ENCODE measurements at places on chromosomes 11 and 22.

GRCh38 chr11:91248199-91248807, 976.3 kb upstream of the FAT3 start:
- DNase-seq = no peak

DNA sequence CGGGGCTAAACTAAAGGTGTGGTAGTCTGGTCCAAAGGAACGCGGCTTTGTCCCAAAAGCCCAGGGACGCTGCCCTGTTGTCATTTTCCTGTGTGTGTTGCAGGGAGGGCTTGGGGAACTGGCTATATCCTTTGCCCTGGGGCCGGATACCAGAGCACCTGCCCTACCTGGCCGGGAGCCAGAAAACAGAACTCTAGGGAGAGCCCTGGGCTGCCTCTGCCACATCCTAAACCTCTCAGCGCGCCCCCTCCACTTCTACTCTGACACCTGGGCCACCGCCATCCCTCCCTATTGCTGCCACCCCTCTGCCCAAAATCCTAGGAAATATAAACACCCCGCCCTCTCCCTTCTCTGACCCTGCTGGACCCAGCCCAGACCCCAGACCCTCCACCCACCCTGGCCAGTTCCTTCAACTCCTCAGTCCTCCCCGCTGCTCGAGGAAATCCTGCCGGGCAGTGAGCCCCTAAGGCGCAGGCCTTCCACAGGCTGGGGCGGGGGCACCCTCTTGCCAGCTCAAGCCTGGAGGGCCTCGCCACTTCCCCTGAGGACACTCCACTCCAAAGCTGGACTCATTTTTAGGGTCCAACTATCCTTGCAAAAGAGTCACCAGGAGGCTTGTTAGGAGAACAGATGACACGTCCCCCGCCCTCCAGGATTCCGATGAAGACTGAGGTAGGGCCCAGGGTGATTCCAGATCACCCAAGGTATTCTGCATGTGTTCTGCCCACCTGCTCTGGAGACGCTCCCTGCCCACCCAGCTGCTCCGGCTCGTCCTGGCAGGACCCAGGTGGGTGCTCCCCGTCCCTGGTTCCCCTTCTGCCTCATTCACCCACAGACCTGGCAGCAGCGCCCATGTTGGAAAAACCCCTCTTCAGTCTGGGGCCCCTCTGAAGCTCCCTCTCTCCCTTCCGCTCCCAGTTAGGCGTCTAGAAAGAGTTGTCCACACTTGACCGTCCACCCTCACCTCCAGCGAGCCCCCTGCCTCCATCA, 12.2 kb downstream of the KCTD17 start:
- no peak for DNase-seq

DNA sequence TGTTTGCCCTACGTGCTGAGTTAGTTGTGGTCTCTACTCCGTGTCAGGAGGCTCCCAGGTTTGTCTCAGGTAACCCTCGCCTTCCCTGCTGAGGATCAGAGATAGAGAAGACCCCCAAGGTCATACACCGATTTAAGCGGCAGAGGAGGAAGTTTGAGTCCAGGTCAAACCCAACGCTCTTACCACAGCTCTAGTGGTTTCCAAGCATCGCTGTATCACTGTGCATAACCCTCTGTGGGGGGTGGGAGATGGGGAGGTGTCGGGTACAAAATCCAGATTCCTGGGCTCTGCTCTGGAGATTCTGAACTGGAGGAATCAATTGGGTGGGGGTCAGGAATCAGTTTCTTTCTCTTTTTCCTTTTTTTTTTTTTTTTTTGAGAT, 627 bp downstream of the DNAJC4 start:
- DNase-seq = no peak

DNA sequence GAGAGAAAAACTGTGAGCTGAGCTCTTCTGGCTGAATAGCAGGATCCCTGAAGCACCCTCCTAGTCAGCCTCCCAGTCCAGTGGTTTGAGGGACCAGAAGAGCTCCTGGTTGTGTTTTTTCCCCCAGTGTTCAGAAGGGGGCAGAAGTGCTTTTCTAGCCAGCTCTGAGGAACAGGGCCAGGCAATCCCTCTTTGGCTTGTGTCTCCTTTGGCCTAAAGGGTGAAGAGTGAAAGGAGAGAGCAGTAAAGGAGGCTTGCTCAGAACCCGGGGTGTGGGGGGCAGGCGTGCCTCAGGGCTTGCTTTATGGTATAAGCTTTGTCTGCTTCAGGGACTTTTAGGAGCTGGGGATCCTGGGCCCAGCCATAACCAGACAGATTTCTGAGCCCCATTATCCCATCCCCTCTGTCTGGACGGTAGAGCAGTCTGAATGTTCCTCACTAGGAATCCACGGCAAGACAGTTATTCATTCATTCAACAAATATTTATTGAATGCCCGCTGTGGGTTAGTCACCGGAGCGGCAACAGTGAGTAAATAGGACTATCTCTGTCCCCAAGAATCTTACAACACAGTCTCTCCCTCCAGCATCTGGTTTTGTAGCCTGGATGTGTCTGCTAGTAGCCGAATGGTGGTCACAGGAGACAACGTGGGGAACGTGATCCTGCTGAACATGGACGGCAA, 14.5 kb downstream of the ACP2 start:
- DNase-seq = no peak

DNA sequence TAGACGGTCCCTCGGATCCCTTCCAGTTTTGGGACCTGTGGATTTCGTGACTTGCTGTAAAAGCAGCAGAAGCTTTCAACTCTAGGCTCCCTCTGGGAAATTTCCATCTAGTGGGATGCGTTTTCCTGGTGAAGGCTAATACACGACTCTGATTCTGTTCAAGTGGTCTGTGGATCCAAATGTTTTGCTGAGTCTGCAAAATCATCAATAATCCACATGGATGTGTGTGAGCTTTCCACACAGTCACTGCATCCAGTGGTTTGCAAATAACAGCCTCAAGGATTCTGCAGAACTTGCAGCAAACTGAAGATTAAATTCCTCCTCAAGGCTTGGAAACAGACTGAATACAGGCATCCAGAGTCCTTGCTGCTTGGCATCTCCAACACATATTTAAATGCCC, 12.2 kb upstream of the DDB2 start:
- no peak for DNase-seq

GRCh38 chr22:42446151-42446550, 13.9 kb upstream of the NFAM1 start:
- DNase-seq = no peak

DNA sequence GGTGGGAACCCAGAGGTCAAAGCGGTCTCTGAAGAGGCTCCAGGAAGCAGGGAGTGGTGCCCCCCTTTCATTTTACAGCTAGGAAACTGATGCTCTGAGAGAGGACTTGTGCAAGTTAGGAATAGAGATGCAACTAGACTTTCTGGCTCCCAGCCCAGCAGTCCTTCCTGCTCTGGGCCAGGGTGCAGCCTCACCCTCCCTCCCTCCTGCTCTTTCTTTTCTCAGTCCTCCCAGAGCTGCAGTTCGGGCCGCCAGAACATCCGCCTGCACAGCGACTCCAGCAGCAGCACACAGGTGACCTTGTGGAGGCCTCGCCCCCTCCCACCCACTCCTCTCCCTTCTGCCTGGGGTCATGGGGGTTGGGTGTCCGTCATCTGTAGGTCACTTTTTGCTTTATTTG, 51.5 kb downstream of the LHFPL7 start:
- DNase-seq = no peak

DNA sequence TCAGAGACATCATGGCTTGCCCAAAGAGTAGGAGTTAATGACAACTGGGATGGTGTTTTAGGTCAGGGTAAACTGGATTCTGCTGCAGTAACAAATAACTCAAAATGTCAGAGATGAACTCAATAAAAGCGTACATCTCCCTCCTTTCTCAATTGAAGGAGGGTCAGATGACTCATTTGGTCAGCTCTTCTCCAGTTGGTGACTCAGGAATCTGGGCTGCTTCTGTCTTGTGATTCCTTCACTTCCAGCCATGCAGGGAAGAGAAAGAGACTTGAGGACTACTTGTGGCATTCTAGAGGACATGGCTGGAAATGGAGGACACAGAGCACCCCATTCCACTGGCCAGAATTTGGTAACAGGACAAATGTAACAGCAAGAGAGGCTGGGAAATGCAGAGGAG, 3.2 kb upstream of the SYT13 start:
- no peak for DNase-seq

DNA sequence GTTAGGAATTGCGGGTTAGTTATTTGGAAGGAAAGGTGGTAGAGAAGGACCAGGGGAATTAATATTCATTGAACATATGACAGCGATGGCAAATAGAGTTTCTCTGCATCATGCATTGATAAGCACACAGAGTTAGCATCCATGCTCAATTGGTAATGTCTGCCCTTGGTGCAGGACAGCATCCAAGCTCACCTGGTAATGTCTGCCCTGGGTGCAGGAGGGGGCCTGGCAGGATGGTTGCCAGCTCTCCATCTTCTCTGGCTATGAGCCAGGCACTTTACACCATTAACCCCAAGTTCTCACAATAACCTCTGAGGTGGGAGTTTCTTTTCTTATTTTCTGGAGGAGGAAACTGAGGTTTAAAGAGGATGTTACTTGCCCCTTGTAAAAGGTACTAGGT, 50.4 kb upstream of the RBFOX2 start:
- DNase-seq = no peak

- no peak for DNase-seq
These were observed 631 bp downstream of the PHF21A start for GRCh38 chr11:46120346-46121300.

- DNase-seq = no peak
These were observed 761.5 kb downstream of the NTM start for GRCh38 chr11:132131961-132132360.

DNA sequence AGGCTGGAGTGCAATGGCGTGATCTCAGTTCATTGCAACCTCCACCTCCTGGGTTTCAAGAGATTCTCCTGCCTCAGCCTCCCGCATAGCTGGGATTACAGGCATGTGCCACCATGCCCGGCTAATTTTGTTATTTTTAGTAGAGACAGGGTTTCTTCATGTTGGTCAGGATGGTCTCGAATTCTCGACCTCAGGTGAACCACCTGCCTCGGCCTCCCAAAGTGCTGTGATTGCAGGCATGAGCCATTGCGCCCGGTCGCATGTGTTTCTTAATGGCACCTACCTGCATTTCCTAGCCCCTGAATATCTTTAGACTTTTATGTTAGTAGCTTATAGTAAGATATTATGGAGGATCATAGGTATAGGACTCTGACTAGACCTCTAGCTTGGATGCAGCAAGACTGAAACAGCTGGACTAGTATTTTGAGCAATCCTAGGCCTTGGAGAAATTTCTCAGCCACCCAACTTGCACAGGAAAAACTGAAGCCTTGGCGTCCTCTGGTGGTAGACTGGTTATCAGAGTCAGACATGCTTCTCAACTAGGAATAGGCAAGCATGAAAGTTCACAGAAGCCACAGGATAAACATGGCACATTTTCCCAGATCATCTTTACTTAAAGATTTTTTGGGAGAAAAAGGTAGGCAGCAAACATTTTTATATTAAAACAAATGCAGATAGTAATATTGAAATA, 22.7 kb upstream of the C1QTNF4 start:
- no peak for DNase-seq

DNA sequence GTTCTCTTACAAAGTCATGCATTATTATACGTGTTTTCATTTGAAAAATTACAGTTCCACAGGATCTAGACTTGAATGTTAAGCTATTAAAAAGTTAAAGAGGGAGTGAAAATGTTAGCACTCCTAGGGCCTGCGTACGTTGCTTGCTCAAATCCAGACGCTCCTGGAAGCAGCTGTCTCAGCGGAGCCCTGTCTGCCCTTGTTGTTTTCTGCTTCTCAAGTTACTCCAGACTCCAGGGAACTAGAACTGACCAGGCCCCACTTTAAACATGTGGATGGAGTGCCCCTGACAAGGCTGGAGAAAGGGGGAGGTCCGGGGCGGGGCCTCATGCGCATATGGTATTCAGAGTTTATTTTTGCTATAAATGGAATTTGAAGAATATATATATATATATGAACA, 9.6 kb downstream of the PARVB start:
- DNase-seq = no peak

GRCh38 chr22:40404251-40405177, 34.1 kb downstream of the SGSM3 start:
- DNase-seq = no peak

DNA sequence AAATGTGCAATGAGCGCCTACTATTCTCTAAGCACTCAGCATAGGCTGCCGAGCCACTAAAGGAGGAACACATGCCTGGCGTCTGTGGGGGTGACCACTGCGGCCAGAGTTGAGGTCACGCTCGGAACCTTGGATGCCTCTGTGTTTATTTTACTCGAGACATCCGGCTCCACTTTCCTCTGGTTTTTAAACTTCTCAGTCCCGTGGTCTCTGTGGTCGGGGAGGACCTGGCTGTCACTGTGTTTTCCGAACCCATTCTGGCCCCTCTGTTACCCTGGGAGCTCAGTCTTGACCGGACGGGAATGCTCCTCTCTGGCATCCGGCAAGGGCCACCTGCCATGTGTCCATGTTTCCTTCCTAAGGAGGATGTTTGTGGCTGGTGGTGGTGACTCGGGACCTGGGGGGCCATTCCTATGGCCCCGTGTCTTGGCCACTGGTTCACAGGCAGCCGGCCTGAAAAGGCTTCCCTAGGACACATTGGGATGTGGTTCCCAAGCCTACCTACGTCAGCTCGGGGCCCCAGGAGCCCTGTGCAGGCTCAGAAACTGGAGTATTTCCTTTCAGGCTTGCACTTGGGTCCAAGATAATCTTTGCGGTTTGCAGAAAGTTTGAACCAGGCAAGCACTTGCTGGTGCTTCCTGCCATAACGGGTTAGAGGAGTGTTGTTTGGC, 46.7 kb upstream of the PARVG start:
- DNase-seq = no peak

- DNase-seq = no peak
These were observed 8.9 kb downstream of the SIDT2 start for GRCh38 chr11:117187428-117187798.

GRCh38 chr11:10350334-10350733, 45.5 kb downstream of the ADM start:
- DNase-seq = no peak

DNA sequence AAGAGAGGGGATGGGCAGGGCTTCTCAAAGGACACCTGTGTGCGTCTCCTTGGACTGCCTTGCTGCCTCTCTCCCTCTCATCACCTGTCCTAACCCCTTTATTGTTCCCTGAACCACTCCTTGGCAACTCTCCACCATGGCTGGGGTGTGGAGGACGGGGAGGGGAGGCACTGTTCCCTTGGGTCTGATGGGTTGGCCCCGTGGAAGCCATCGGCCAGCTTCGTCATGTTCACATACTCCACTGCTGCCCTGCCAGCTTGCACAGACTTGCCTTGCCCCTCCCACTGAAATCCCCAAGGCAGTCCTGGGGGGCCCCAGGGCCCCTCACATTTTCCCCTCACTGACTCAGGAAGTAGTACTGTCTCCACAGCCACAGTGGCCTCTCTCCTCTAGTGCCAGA, 36.1 kb upstream of the LRRC32 start:
- no peak for DNase-seq

- no peak for DNase-seq
These were observed 13.7 kb downstream of the VSIG10L2 start for GRCh38 chr11:125959511-125959910.

- DNase-seq = no peak
These were observed 74.0 kb upstream of the SEPTIN5 start for GRCh38 chr22:19640306-19640705.

Measured in activated effector memory CD4-positive, alpha-beta T cell treated with Interleukin-2 at 50 U/mL for 16 hours (primary cell).